Activated CD4-positive, alpha-beta memory T cell treated with anti-CD3 and anti-CD28 coated beads, Interleukin-2, amount 10 ng/mL, durations not matched to agents 7 days and 5 days (primary cell): ENCODE measurements at places on chromosomes 7 and 10.

- no peak for DNase-seq
These were observed 12.1 kb downstream of the DOCK1 start for GRCh38 chr10:126917375-126917774.

- no peak for DNase-seq
These were observed 21.9 kb downstream of the BNIP3 start for GRCh38 chr10:131959841-131960240.

GRCh38 chr10:116627386-116627933 is 6.7 kb downstream of the PNLIPRP2 start:
- no peak for DNase-seq

DNA sequence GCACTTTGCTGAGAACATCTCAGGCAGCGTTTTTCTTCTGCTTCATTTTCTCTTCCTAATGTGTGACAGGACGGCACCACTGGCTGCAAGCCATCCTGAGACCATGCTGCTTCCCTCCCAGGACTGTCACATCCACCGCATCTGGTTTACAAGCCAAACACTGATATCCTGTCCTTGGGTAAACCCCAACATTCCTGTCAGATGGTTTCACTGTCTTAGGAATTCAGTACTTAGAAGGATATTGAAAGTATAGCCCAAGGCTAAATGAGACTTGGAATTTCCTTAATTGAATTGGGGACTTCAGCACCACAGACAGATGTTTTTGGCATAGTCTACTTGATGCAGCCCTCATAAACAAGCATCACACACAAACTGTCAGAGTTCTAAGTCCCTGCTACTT is 74.2 kb upstream of the PLXNA4 start:
- DNase-seq: no peak

- no peak for DNase-seq
These were observed 8.0 kb upstream of the FRA10AC1 start for GRCh38 chr10:93710333-93710909.

- DNase-seq: peak; percentile 9
These were observed 274.5 kb upstream of the PPP2R2D start for GRCh38 chr10:131626274-131626673.

DNA sequence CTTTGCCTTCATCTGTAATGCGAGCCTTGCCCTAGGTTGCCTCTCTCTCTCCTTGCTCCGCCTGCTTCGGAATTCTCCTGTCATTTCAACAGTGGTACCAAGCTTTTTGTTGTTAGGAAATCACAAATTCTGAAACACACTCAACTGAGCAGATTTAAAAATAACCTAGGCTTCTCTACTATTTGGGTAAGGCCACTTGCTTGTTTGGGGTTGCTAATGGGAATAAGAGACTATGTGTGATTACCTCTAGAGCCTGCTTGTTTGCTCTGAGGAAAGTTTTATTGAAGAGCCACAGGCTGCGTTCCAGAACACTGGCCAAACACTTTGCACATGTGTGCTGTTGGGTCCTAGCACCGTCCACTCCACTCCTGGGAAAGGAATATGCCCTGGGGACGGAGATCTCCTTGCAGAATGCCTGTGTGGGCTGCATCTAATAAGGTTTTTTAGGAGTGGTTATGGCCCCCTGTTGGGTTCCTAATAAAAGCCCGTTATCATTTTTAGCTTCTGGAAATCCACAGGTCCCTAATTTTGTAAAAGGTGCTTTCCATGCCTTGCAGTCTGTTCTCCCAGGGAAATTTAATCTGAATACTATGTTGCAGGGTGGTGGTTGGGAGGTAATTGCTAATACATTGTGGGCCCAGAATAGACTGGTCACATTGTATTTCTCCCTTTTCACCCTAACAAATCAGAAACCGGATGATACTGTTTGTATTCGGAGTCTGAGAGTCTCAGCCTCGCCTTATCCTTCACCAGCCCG is 68.7 kb upstream of the KLF6 start:
- DNase-seq: no peak

DNA sequence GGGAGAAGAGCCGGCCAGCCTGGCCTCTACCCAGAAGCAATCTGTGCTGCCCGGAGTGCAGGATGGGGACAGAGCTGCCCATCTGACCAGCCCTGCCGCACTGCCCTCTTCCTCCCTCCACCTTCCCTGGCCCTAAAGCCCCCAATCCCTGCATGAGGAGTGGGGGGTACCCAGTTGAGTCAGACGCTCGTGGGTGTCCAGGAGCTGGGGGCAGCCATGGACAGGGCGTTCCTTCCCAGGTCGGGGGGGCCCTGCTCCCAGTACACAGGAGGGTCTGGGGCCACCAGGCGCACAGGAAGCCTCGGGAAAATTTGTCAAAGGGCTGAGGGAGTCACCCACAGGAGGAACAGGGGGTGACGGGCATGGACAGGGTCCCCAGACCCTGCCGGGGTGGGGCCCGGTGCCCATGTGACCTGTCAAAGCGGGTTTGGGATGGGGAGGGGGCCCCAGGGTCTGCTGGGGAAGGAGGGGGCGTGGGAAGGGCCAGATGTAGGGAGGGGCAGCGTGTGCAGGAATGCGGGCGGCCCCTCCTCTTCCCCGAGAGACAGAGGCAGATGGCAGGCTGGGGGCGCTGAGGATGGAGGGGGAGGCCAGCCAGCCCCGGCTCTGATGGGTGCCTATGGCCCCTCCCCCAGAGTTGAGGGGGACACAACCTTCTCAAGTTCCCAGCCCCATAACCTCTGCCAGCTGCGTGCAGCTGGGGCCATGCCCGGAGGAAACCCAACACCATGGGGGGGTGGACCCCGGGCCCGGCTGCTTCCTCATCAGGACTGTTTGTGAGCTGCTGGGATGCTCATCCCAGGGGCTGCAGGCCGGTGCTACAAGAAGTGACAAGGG is 21.5 kb upstream of the GRIFIN start:
- no peak for DNase-seq

DNA sequence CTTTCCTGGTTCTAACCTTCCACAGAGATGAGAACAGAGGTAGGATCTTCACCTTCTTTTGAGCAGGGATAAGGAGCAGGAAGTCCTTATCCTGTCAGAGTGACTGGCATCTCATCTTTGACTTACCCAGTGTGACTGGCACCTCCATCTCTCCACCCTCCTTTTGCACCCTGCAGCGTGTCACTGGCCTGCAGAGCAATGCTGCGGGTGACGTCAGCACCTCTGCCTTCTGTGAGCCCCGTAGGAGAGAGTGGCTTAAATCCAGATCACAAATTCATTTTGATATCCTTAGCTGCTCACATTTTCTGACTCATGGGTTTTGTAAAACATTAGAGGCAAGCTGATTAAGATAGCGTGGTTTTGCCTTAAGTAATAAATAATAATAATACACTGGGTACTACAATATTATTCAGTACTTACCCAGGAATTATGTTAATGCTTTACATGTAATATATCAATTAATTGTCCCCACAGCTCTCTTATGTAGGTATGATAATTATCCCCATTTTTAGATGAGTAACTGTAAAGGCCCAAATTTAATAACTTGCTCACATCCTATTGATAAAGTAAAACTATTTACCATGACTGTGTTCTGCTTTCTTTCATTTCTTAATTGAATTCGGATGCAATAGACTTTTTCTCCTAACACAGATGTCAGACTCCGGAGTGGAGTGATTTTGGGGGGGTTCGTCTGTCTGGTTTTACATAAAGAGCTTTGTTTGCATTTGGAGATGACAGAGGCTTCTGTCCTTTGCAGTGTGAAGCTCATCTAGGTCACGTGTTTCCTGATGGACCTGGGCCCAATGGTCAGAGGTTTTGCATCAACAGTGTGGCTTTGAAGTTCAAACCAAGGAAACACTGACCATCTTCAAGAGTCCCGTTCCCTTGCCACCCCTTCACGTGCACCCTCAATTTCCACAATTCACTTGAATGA is 24.9 kb downstream of the MSRB2 start:
- DNase-seq: no peak

DNA sequence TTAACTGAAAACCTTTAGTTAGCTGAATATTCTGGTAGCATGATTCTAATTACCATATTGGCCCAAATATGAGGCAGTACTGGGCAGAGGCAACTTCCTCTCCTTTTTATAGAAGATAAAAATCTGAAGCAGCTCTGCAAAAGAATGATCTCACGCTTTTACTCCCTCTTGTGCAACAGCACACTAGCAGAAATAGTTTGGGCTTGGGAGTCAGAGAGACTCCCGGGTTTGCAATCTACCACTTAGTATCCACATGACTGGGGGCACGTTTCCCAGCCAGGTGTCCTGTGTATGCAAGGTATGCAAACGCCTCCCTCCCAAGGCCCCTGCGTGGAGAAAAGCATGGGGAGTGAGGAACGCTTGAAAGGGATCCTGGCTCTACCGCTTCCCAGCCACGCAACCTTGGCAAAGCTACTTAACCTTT is 47.2 kb upstream of the RHEB start:
- no peak for DNase-seq

- no peak for DNase-seq
These were observed 495.7 kb downstream of the GALNT17 start for GRCh38 chr7:71627651-71628050.

DNA sequence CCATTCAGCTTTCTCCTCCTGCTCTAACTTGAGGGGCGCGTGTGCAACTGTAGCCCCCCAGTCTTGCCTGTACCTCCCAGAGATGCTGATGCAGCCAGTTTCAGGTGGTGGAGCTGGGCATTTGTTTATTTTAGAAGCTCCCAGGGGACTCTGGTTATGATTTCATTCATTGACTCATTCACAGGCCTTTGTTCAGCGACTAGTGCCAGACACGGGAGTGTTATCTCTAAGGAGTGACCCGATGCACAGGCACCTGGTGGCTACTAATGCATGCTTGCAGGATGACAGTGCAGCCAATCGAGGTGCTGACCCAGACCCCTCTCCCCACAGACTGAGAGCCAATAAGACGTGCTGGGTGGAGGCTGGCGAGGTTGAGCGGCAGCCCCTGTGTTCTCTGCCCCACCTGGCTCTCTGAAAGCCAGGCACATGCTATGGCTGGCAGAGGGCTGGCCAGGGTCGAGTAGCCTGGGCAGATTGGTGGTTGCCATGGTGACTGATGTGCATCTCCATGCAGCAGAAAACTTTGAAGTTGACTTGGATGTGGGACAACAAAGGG is 19.7 kb upstream of the SLC18A2 start:
- no peak for DNase-seq

DNA sequence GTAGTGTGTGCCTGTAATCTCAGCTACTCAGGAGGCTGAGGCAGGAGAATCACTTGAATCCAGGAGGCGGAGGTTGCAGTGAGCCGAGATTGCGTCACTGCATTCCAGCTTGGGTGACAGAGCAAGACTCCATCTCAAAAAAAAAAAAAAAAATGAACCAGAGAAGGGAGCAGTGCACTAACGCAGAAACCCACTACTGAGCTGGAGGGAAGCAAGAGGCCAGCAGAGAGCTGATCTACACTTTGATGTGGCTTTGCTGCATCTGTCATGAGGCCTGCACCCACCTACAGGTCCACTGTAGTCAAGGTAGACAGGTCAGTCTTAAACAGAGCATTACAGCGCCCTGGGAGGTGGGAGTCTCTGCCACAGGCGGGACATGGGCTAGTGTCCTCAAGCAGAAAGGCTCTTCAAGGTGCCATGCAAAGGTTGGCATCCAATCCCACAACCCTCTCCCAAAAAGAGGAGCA is 30.0 kb downstream of the MAT1A start:
- DNase-seq: no peak

GRCh38 chr10:23676296-23676695 is 237.4 kb downstream of the OTUD1 start:
- no peak for DNase-seq

DNA sequence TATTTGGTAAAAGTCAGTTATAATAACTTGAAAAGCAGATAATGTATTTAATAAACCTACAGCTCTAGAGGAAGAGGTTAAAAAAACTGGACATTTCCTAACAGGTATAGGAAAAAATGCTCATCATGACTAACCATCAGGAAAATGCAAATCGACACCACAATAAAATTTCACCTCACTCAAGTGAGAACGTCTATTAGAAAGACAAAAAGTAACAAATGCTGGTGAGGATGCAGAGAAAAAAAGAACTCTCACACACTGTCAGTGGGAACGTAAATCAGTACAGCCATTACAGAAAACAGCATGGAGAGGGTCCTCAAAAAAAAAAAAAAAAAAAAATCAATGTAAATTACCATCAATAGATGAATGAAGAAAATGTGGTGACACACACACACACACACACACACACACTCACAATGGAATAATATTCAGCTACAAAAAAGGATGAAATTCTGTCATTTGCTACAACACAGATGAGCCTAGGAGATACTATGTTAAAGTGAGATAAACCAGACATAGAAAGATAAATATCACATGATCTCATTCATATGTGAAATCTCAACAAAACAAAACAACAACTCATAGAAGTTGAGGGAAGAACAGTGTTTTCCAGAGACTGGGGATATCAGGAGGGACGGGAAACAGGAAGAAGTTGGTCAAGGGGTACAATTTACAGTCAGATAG is 20.1 kb downstream of the EPC1 start:
- no peak for DNase-seq

GRCh38 chr10:27247441-27247840 is 6.8 kb upstream of the ACBD5 start:
- DNase-seq: no peak

DNA sequence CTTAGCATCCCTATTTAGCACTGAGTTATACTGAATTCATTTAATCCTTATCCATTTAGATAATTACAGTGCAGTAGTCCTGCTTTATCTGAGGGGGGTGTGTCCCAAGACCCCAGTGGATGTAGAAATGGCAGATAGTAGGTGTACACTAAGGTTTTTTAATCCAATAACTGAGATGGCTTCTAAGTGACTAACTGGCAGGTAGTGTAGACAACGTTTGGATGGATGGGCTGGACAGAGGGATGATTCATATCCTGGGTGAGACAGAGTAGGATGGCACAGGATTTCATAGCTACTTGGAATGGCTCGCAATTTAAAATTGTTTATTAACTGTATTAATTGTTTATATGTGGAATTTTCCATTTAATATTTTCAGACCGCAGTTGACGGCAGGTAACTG is 295.6 kb downstream of the CCDC3 start:
- DNase-seq: no peak

DNA sequence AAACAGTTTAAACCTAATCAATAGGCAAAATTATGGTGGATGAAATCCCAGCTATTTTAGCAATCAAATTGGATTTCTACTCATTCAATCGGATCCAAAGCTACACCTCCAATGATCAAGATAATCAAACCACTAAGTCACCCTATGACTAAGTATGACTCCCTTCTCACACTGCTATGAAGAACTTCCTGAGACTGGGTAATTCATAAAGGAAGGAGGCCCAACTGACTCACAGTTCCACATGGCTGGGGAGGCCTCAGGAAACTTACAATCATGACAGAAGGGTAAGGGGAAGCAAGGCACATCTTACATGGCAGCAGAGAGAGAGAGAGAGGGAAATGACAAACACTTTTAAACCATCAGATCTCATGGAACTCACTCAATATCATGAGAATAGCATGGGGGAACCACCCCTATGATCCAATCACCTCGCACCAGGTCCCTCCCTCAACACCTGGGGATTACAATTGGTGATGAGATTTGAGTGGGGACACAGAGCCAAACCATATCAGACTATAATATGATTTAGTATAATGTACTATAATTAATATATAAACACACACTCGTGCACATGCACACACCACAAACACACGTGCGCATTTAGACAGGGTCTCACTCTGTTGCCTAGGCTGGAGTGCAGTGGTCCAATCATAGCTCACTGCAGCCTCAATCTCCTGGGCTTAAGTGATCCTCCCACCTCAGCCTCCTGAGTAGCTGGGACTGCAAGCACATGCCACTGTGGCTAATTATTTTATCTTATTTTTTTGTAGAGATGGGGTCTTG is 213.6 kb upstream of the FOXK1 start:
- DNase-seq: no peak
